NCI-H1048 (cell line): ENCODE measurements at places on chromosomes 16 and 17.

- no peak for DNase-seq
These were observed 33.7 kb downstream of the LITAFD start for GRCh38 chr16:8915722-8916301.

DNA sequence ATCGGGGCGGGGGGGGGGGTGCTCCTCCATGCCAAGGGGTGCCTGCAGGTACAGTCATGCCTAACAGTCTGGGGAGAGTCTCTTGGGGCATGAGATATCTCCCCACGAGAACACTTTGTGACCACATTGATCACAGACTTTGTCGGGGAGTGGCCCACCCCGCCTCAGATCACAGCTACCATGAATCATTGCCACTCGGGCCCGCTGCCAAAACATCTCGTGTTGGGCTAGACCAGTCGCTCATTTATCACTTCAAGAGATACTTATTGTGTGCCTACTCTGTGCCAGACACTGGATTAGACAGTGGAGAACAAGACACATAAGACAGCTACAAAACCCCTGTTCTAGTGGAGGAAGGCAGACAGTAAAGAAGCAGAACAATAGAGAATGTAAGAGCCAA, 72.6 kb downstream of the CLEC16A start:
- no peak for DNase-seq

DNA sequence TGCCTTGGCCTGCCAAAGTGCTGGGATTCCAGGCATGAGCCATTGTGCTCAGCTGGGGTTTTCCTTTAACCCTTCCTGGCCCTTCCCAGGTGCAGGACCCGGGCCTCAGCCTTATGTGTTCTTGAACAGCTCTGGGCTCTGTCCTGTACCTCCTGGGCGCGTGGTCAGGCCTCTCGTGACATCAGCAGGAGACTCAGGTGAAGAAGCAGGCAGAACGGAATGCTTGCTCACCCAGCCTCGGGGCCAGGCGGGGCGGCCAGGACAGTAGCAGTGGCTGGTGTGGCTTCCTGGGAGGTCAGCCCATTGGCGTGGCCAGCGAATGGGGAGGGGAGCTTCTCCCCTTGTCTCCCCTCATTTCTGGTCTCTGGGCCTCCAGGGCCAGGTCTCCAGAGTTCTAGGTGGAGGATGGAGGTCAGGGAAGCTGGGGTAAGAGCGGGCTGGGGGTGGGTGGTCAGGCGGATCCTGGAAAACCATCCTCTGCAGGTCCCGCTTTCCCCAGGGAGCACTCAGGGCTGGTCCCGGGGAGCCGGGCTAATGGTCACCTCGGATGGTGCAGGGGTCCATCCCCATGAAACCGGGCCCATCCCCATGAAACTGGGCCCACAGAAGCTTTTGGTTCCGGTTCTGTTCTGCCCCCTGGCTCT, 281.5 kb downstream of the SEC14L1 start:
- no peak for DNase-seq

DNA sequence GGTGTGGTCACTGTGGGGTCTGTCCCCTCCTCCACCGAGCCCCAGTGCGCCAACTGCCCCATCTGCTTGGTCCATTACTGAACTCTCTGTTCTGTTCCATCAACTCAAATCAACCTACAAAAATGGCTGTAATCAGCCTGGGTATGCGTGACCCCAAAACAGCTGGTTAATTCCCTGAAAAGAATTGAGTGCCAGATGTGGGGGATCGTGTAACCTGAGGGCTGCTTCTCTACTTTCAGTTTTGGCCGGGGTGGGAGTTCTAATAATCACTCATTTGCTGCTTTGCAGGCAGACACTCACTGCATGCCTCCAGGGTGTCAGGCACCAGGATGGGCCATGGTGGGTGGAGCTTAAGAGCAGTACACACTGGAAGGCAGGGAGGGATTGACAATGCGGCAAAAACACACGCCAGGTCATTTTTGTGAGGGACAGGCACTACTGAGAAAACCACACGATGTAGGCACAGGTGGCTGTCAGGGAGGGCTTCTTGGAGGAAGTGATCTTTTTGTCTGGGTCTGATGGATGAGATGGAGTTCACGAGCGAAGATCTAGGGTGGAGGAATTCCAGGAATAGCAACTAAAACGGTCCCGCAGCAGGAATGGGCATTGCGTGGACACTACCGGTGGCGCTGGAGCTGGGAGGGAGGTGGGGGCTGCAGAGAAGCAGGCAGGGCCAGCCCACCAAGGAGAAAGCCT, 30.4 kb upstream of the SSTR5 start:
- no peak for DNase-seq

GRCh38 chr17:4944163-4944553, 4.1 kb downstream of the RNF167 start:
- DNase-seq = no peak

DNA sequence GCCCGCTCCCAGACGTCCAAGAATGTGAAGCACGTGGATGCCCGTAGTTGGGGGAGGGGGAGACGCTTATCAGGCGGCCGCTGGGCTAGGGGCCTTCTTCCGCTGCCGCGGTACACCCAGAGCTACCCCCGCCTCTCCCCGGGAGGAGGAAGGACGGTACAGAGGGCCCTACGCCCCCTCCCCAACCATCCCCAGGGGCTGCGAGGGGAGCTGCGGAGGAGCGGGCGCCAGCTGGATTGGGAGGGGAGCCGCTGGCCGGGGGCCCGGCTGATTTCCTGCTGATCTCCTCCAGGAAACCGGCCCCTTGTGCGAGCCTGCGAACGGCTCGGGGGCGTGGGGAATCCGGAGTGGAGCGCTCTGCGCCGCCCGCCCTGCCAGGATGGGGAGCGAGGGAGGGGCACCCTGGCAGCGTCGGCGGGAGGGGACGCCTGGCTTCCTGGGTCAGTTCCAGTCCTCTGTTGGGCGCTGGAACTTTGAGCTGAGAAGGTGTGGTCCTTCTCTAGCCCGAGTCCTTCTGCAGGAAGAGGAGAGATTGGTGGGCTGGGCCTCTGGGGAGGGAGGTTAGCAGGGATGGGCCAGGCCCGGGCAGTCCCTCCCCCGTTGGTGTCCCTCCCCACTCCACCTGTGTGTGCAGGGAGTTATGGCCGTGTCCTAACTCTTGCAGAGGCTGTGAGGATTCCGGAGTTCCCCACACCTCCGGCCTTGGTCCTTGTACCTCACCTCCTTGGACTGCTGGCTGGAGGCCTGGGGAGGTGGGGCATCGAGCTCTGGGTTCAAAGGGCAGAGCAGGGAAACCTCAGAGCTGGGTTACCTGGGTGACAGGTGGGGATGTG, 19.2 kb downstream of the GJD3 start:
- no peak for DNase-seq

DNA sequence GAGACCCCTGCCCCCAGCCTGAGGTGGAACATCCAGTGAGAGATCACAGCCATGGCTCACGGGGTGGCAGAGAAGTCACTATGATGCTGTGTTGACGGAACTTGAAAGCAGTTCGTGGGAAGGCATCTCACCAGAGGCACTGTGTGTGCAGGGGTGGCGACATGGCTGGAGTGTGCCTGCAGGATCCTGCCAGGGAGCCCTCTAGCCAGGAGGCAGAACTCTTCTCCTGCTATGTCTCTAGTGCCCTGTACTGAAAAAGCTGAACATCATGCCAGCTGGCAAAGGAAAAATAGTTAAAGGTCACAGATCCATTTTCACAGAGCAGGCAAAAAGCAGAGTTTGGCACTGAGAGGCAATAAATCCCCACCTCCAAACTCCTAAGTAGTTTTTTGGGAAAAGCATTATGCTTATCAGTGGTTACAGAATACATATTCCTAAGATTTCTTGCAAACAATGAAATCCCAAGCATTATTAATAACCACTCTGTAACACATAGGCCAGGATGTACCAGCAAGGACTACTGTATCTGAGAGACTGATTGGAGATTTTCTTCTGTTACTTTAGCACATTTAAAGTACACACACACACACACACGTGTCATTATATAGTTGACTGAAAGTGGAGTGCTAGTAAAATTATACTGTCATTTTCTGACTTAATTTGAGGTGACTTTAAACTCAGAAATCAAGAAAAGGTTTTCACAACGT, 36.8 kb downstream of the TNRC6C start:
- DNase-seq = no peak
